IMR-90 (cell line): ENCODE measurements at places on chromosomes 16 and 17. TPM values are rescaled to one million over a fixed set of nuclear protein-coding genes. Genes with fewer than 3 reads are reported as not detected.

GRCh38 chr17:80591788-80592187 is 47.1 kb downstream of the RPTOR start:
- DNase-seq, result no peak

GRCh38 chr16:3780570-3780969 is 63.2 kb upstream of the TRAP1 start:
- peak; percentile 19 for DNase-seq

GRCh38 chr16:10297341-10298006 is 88.4 kb upstream of the ATF7IP2 start:
- no peak for DNase-seq

DNA sequence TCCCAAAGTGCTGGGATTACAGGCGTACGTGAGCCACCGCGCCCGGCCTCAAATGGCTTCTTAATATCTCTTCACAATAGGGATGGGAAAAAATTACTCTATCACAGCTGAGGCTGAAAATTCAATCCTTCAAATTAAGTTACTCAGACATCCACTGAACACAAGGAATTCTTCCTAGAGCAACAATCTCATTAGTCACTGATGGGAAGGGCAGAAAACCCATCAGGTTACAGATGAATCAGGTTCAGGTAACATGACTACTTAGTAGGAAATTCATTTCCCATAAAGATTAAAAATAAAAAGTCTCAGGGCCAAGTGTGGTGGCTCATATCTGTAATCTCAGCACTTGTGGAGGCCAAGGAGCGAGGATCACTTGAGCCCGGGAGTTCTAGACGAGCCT is 42.5 kb upstream of the ABR start:
- no peak for DNase-seq

DNA sequence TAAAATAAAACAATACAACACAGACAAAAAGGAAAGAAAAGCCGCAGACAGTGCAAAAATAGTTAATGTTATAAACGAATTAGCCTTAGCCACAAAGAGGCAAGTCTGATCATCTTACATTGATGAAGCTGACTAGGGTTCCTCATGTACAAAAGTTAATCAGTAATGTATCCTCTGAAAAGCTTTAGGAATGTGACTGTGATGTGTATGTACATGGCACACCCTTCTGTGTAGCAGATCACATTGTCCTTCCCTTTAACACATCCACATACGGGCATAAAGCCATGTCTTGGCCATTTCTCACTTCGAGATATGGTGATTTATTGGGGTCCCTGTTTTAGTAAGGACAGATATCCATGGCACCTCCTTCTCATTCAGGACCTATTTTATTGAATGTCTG is 1327.5 kb upstream of the CDH8 start:
- DNase-seq, result no peak

DNA sequence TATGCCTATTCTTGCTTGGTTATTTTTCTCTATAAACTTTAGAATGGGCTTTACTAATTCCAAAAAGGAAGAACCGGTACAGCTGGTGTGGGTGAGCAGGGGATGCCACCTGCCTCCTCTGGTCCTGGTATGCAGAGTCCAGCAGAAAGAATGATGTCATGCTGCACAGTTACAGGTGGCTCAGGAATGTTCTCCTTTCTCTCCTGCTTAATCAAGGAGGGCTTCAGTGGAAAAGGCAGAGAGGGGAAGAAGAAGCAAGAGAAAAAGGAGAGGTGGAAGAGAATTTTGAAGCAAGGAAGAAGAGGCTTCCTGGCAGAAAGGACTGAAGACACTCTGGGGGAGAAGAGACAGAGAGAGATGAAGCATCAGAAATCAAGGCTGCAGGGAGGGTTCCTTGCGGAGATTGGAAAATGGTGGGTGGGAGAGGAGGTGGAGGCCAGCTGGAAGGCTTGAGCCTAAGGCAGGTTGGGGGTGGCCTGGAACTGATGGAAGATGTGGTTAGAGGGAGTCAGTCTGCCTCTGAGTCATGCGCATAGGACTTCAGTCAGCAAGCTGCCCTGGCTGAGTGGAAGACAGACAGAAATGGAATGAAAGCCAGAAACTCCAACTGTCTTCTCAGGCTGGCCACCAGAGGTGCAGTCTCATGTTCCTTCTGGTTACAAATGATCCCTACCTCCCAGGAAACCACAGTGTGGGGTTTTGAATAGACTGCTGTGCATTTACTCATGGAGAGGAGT is 64.6 kb upstream of the CRHR1 start:
- DNase-seq, result peak; percentile 74

DNA sequence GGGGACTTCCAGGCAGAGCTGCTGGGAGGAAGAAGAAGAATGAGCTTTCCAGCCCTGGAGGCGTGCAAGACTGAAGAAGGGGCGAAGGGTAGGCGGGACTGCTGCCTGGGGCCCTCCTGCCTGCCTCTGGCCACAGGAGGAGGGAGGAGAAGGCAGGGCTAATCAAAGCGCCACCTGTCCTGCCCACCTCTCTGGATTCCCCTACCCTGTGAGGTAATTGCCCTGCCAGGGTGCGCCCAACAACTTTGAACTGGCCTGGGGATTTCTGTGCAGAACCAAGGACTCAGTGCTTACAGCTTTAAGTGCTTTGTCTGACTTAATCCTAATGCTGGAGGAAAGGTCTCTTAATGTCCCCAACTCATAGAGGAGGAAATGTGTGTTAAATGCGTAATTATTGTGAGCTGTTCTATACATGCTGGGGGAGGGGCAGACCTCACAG is at the start of gene NOXO1:
NOXO1 (minus strand) TSS at position 72 of the 439 bp plus-strand sequence. CDS start 290 bp downstream, outside the sequence.
- DNase-seq, result no peak

The RPH3AL gene
- total RNA-seq, result 0.83 and 1.8 TPM in 2 replicates
